ENCODE measurements at places on chromosomes 12 and 14.

DNA sequence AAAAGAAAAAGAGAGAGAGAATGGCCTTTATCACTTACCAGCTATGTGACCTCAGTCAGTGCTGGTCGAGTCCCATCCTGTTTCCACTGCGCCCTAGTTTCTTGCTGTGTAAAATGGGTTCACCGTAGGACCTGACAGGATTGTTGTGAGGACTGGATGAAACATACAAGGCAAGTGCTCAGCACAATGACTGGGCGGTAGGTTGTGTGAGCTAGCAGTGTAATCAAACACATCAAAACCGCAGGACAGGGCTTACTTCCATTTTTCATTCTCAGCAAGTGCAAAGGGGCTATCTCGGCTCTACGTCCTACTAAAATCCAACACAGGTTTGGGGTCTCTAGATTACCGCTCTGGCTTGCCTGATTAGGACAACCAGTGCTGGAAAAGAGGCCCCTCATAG is 36.4 kb upstream of the ATXN2 start:
- DNase-seq: peak; percentile 2

DNA sequence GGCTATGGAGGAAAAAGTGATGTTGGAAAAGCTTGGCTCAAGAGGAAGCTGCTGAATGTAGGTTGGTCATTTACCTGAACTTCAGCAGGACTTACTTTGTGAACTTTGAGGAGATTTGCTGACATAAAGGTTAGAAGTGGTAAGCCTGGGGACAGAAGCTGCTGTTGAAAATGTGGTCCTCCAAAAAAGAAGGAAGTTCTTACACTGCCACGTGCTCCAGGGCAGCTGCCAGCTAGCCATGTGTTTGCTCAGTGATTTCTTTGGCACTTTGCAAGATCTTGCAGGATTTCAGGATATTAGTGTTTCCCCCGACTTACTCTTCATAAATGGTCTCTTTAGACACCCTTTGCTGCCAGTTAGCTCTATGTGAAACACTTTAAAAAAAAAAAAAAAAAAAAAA is 14.8 kb upstream of the DYRK2 start:
- DNase-seq: no peak

DNA sequence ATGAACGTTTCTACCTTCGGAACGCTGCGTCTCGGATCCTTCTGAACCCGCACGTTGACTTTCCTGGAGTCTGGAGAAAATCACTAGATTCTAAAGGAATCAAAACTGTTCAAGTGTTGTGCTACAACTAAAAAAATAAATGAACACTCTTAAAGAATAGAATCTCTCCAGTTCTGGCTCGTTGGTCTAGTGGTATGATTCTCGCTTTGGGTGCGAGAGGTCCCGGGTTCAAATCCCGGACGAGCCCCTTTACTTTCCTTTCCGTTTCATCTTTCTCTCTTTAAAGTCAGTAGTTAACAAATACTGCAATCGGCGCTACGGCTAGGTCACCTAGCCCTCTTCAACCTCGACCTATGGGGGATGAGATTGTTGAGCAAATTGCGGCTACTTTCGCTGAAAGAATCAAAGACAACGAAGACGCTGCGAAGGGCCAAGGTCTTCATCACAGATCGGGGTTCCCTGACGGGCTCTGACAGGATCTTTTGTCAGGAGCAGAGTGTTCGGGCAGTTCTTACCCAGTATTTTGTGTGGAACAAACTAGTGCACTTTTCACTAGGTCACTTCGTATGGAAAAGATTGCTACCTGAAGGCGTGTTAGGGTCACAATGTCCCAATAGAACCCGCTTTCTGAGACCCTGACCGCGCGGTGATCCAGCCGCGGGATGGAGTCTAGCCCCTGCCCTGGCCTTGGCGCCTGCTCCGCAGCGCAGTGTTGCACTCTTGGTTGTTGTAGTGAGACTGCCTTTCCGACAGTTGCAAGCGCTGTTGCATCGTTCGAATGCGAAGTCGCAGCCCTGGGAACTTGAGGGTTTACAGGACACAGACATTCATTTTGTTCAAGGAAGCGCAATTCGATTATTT is 8.4 kb downstream of the OR6S1 start:
- peak; percentile 83 for DNase-seq

DNA sequence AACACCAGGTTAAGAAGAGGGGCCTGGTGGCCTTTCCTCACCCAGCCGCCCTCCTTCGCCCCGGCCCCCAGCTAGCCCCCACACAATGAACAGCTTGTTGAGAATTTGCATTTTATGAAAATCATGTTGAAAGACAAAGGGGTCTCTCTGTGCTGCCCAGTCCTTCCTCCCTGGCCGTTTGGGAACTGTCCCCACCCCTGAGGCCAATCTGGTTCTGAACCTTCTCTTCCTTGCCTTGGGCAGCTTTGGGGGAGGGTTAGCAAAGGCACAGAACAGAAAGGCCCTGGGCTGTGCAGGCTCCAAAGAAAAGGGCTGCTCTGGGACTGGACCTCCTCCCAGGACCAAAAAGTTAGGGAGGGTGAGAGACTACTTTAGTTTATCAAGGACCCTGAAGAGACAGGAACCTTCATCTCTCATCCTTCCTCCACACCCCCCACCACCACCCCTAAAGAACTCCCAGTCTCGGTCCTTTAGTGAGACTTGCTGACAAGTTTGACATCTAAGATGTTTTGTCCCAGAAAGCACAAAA is 1.3 kb downstream of the TAMALIN start:
- DNase-seq: no peak

GRCh38 chr12:28223858-28224257 is 33.6 kb downstream of the CCDC91 start:
- DNase-seq: no peak

- DNase-seq: peak; percentile 20
These were observed at the start of gene SLC25A21 for GRCh38 chr14:37172024-37172869. Gene SLC25A21 (minus strand): TSS chr14:37172606.
